Right atrium auricular region (tissue), 2 donors: ENCODE measurements at places on chromosomes 1 and 21.

DNA sequence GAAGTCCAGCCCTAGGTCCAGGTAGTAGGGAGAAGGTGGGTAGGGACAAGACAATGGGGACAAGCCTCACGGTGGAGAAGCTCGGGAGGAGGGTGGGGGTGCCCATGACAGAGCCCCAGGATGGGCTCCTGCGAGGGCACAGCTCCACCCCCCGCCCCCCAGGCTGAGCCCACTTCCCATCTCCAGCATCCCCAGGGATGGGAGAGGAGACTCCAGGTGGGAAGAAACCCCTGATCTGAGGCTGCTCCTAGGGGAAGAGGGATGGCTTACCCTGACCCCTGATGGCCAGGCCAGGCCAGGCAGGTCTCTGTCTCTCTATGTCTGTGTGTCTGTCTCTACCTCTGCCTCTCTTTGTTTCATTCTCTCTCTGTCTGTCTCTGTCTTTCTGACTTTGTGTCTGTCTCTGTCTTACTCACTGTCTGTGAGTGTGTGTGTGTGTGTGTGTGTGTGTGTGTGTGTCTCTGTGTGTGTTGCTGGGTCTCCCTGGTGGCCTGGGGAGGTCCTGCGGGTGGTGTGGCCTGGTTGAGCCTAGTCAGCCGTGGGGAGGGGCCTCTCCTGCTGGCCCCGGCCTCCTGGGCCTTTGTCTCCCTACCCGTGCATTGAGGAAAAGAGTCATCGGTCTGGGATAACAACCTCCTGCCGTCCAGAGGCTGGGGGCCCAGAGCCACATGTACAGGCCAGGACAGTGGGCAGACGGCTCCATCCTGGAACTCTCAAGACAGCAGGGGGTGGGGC, 45.7 kb downstream of the WNT9A start:
- no peak for DNase-seq

- no peak for DNase-seq
Measured at GRCh38 chr1:119466445-119466844, 40.6 kb upstream of the HSD3B1 start.

DNA sequence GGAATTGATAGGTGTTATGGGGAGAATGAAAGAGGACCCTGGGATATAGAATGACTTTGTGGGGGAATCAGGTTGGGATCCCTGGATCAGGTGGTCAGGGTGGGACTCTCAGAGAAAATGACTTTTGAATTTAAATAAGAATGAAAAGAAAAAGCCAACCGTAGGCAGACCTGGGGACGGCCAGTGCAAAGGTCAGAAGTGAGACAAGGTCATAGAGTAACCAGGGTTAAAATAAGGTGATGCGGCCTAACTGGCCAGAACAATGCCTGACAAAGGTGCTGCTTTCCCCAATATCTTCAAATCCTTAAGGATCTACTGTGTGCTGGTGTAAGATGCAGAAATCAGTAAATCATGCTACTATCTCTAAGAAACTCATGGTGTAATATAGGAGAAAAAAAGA, 238.4 kb upstream of the JUN start:
- no peak for DNase-seq

DNA sequence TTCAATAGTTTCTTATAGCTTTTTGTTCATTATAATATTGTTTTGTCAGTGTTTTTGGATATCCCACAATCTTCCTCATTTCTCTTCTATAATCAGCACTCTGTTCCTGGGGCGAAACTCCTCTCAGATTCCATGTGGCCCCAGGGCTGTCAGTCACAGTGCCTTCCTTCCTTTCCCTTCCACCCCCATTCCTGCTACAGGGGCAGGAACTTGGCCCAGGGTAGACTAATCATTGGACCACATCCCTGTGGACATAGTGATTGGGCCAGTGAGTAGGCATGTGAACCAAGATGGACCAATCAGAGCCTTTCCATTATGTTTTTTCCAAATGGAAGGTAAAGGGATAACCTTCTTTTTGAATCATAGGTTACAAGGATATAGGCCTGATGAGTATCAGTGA, 78.3 kb downstream of the PGM1 start:
- no peak for DNase-seq
